ENCODE measurements at places on chromosomes 16 and 17.

GRCh38 chr17:49775546-49776260 is 11.8 kb upstream of the FAM117A start:
- DNase-seq, result no peak

- DNase-seq, result peak; percentile 54
Measured at GRCh38 chr17:27381007-27381501, 75.2 kb upstream of the KSR1 start.

DNA sequence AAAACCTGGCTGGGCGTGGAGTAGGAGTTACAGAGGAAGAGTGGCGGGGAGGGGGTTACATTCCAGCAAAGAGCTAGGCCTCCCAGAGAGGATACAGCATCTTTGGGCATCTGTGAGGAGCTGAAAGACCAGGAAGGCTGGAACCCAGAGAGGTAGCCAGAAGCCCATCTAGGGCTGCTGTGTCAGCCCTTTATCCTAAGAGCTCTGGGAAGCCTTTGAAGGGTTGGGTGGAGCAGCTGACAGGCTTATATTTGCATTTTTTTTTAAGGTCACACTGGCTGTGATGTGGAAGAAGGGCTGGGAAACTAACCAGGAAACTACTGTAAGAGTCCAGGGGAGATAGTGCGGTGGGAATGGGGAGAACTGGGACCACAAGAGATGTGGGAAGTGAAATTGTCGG is 6.8 kb upstream of the CNOT1 start:
- DNase-seq, result no peak

DNA sequence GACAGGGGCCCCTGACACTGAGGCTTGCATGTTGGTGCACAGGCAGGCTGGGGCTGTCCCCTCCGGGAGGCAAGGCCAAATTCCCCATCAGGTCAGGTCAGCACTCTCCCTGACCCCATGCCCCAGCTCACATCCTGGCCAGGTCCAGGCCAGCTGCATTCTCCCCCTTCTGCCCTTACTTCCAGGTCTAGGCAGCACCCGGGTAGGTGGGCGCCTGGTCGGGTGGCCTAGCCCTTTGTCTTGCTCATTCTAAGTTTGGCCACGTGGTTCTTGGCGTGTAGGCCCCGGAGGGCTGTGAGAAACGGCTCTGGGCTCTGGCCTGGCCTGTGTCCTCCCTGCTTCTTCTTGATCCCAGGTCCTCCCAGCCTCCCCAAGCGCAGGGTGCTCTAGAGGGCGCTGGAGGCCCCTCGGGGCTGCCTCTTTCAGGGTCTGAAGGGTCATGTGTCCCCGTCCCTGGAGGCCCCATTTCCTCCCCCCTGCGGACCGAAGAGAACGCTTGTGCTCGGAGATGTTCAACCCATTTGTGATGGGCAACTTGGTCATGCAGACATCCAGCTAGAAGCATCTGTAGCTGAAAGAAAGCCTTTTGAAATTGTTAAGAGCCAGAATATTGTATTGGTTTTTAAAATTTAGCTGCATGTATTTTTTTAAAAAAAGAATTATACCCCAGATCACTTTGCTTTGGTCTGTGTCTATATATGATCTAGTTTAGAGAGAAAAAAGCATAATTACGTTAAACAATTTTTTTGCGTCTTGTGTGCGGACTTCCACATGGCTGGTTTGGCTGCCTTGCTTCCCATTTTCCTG is 6.7 kb downstream of the BAHCC1 start:
- peak; percentile 42 for DNase-seq

DNA sequence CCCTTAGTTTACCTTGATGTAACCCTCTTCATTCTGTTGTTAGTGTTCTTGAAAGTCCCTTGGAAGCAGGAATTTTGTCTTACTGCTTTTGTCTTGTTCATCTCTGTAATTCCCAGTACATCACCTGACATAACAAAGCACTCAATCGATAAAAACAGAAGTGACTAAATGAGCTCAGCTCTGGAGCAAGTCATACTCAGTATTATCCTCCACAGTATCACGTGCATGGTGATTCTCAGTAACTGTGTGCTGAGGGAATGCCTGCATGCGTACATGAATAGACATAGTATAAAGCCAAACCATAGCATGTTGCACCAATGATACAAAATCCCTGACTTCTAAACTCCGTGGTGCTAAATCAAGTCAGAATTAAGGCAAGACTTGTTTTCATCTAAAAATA is 7.2 kb downstream of the KRT38 start:
- DNase-seq, result no peak

- DNase-seq, result no peak
Measured at GRCh38 chr16:27568077-27568476, 18.1 kb downstream of the KATNIP start.

DNA sequence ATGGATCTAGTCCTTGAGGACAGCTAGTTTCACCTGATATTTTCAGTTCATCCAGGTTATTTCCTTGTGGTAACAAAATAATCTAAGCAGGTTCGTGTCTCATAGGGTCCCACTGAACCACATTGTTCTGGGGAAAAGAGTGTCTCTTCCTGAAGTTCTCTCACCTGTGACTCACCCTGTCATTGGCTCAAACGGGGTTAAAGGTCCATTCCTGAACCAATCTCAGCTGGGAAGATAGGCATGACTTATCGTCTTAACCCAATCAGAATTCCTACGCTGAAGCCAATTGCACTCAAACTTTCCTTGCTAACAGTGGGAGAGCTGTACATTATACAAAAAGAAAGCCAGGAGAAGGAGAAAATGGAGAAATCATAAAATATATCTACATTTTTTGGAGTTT is 475.8 kb downstream of the TOX3 start:
- DNase-seq, result no peak

GRCh38 chr17:19386051-19386929 is 700 bp downstream of the MFAP4 start:
- DNase-seq, result no peak

- DNase-seq, result no peak
Measured at GRCh38 chr17:40735016-40735415, 20.1 kb downstream of the KRT25 start.

DNA sequence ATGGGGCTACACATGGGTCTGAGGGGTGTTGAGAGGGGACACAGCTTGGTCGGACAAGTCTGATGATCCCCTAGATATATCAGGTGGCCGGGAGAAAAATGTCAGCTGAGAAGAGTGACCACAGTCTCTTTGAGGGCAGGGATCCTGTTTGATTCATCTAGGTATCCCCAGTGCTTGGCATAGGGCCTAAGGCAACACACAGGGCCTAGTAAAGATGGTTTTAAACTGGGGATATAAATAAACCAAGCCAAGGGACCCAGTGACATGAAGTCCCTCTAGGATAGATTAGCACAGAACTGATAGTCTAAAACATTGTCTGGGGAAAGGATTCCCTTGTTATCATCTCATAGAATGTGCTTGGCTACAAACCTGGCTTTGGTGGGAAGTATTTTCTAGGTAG is 1.4 kb downstream of the ERCC4 start:
- no peak for DNase-seq

DNA sequence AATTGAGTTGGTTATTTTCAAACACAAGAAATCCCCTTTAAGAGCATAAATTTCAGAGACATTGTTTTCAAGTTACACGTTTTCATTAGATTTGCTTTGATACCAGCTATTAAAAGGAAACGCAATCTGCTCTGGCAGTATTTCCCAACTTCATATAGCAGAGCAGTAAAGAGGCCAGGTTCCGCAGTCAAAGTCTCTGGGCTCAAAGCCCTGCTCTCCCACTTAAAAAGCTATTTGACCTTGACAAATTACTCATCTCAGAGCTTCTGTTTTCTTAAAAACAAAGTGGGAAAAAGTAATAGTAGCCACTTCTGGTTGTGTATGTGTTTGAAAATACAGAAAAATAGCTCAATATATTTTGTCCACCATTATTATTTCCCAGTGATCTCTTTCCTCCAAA is 89.7 kb upstream of the CDYL2 start:
- no peak for DNase-seq
